ENCODE measurements at places on chromosomes 6 and 20.
A peak's percentile ranks its signal among the peaks of the same experiment; 100 is the strongest.

GRCh38 chr20:420721-421574, 12.8 kb downstream of the RBCK1 start:
- no peak for DNase-seq

- DNase-seq, result no peak
These were observed 140.3 kb upstream of the EYA4 start for GRCh38 chr6:133100865-133101264.

GRCh38 chr6:30847971-30848436, 36.3 kb upstream of the DDR1 start:
- DNase-seq, result no peak

DNA sequence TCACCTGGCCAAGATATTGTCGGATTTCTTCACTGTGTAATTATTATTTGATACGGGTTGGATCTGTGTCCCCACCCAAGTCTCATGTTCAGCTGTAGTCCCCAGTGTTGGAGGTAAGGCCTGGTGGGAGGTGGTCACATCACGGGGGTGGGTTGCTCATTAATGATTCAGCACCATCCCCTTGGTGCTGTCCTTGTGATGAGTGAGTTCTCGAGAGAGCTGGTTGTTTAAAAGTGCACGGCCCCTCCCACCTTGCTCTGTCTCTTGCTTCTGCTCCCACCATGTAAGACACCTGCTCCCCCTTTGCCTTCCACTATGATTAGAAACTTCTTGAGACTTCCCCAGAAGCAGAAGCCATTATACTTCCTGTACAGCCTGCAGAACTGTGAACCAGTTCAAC, 173.9 kb upstream of the PMEPA1 start:
- DNase-seq, result no peak

- no peak for DNase-seq
These were observed 46.0 kb downstream of the NUDT3 start for GRCh38 chr6:34346175-34347119.

DNA sequence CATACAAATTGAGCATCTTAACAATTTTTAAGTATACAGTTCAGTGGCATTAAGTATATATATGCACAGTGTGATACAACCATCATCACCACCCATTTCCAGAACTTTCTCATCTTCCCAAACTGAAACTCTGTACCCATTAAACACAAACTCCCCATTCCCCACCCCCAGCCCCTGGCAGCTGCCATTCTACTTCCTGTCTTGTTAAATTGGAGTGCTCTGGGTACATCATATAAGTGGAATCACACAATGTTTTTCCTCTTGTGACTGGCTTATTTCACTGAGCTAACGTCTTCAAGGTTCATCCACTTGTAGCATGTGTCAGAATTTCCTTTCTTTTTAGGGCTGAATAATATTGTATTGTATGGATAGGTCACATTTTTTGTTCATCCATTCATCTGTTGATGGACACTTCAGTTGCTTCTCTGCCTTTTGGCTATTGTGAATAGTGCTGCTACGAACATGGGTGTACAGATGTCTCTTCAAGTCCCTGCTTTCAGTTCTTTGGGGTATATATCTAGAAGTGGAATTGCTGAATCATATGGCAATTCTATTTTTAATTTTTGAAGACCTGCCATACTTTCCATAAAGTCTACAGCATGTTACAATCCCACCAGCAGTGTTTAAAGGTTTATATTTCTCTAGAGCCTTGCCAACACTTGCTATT, 19.6 kb upstream of the RREB1 start:
- peak; percentile 17 for DNase-seq

- no peak for DNase-seq
These were observed 620.3 kb upstream of the CDH4 start for GRCh38 chr20:60631585-60632287.

DNA sequence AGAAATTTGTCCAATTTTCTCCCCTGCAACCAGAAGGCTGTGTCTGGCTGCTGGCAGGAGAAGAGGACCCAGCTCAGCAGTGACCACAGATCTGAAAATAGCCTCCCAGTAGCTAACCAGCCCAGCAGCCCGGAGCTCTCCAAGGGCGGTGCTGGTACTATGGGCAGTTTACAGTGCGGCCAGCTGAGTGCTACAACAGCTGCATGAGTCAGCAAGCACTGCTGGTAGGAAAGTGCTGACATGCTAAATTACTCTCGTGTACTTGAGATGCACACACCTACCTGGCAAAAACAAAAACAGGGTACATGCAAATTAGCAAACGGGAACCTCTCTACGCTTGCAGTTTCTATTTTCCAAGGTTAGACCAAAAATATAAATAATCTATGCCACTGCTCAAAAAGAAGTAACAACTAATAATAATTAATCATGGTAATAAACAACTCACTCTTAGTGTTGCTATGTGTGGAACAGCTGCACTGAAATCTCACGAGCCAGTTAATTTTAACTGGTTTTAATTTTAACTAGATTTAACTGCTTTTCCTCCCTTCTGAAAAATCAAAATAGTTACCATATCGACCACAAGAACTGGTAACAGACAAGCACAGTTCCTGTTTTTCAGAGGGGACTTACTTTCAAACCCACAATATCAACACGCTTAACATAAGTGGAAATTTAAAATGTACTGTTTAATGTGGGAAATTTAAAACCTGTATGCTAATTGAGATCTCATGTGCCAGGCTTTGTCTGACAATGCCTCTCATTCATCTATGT, 10.8 kb downstream of the BACH2 start:
- DNase-seq, result peak; percentile 33

- no peak for DNase-seq
These were observed 5.7 kb upstream of the TNXB start for GRCh38 chr6:32114796-32115195.

DNA sequence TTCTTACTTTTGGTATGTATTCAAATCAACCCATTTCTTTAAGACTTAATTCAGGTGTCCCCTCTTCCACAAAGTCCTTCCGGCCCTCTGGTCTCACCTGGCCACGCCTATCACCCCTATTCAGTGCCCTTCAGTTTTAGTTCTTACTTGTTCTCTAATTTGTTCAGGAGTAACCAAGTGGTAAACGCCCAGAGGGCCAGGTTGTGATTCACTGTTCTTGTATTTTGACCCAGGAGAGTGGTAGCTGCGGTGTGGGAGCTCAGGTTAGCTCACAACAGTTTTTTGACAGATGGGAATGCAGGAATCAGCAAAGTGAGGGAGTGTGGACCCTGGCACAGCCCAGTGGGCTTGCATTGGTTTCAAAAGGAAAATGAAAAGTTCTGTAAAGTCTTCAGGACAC, 81.7 kb upstream of the RIPOR2 start:
- DNase-seq, result peak; percentile 23

DNA sequence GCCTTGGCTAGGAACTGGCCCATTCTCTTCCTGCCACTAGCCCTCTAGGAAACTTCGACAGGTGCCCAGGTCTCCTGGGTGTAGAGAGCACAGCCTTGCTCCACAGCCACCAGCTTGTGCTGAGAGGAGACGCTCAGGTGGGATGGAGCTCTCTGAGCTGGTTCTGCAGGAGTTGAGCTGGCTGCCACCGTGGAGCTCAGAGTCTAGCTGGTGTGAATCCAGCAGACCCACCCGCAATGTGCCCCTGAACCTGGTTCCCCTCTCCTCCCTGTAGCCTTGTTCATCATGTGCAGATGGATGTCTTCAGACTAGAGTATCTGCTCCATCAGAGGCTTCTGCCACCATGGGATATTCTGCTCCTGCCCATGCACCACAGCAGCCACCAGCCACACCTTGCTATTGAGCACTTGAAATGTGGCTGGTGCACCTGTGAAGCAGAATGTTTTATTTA, 222.5 kb downstream of the SYNDIG1 start:
- DNase-seq, result no peak

GRCh38 chr6:3324262-3324942, 65.7 kb downstream of the PSMG4 start:
- no peak for DNase-seq

GRCh38 chr6:21375151-21376116, 218.1 kb upstream of the SOX4 start:
- no peak for DNase-seq

GRCh38 chr20:16424780-16425179, 148.5 kb downstream of the KIF16B start:
- no peak for DNase-seq

- DNase-seq, result no peak
These were observed 11.7 kb upstream of the C6orf118 start for GRCh38 chr6:165321150-165321549.

DNA sequence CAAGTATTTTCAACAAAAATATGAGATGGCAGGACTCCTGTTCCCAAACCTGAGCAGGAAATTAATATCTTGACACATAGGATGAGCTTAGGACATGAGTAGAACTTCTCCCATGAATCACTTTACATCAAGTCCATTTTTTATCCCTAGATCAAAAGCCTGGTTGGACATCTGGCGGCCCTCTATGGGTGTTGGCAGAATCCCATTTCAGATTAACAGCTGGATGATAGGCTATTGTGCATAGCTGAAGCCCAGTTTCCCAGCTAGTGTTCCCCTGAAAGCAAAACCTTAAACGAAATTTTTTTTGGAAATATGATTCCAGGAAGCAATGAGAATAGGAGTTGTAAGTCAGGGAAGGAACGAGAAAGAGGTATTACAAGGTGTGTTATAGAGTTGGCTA, 449.4 kb upstream of the CHD6 start:
- DNase-seq, result no peak

DNA sequence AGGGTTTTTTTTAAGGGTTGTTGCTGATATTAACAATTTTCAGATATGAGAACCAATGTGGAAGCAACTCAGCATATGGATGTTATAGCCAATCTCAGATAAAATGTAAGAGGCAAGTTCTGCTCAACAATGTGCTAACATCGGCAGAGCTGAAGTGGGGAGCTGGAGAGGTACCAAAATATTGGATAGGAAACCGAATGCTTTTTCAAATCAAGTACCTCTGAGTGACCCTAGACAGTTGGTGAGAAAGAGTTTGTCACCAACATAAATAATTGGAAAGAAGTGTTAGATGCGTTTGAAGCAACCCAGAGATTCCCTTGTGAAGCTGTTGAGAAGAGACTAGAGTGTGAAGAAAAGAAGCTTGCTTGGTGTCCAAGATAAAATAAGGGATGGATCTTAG, 140.7 kb downstream of the SOX4 start:
- no peak for DNase-seq

DNA sequence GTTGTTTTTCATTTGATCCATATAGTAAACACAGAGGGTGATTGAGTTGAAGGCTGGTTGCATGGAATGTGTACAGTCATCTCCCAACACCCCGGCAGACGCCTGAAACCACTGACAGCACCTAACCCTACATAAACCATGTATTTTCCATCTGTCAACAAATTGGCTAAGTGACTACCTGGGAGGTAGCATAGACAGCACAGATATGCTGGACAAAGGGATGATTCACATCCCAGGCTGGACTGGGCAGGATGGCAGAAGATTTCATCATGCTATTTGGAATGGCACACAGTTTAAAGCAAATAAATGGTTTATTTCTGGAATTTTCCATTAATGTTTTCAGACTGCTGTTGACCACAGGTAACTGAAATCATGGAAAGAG, 4.4 kb upstream of the VIP start:
- no peak for DNase-seq

DNA sequence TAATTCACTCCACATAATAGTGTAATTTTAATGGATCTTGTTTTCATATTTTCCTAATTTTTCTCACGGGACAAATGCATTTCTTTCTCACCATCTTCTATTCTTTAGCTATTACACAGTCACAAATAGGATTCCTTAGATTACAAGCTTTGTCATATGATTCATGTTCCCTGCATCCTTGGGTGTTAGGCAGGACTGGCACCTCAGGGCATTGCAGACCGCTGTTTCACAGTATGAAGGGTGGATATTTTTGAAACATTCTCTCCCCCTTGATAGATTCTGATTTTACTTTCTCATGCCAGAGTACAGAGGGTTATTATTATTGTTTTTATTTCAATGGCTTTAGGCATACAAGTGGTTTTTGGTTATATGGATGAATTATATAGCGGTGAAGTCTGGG, 602.5 kb downstream of the PHF3 start:
- DNase-seq, result no peak

- no peak for DNase-seq
These were observed 19.2 kb downstream of the PHACTR1 start for GRCh38 chr6:12735786-12736185.

- DNase-seq, result no peak
These were observed 1.6 kb downstream of the TENT5A start for GRCh38 chr6:81750681-81751387.

GRCh38 chr6:35973670-35974222, 50.7 kb downstream of the SLC26A8 start:
- no peak for DNase-seq

DNA sequence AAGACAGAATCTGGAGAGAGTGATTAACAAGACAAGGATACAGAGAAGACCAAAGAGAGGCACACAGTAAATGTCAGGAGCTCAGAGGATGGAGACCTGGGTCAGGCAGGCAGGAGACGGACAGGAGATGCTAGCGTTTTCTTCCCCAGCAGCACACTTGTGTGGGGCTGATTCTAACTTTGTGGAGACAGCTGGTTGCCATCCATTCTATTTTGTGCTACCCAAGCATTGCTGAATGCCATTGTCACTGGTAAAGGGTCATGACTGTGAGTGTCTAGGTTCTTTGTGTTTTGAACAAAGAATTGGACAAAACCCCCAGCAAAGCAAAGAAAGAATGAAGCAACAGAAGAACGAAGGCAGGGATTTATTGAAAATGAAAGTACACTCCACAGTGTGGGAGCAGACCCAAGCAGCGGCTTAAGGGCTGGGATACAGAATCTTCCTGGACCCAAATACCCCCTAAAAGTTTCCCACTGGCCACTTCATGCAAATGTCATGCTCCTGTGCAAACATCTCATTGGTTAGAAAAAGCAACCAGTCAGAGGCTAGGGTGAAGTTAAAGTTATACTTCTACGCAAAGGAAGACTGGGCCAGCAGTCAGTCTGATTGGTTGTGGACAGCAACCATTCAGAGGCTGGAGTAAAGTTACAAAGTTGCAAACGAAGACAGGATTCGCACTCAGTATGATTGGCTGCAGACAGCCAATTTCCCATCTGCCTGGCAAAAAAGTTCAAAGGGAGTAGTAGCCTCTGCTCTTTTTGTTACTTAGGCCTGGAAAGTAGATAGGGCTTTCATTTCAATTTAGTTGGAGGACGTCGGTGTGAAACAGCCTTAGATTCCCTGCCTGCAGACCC, 17.5 kb downstream of the PTK7 start:
- peak; percentile 22 for DNase-seq

GRCh38 chr6:56241124-56241802, 6.1 kb downstream of the COL21A1 start:
- no peak for DNase-seq

DNA sequence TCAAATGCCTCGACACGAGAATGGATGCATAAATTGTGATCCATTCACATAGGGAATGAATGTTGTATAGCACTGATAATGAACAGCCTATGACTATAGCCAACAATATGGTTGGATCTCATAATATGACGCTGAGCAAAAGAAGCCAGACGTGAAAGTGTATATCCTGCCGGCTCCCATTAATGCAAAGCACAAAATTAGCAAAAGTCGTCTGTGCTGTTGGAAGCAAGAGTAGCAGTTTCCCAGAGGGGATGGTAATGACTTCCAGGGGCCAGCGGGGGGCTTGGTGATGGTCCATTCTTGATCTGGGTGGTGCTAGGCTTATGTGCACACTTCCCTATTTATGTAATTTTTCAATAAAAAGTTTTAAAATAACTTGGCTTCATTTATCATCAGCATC, 1.0 kb upstream of the TAGAP start:
- no peak for DNase-seq

GRCh38 chr6:125304970-125305660, 3.3 kb upstream of the HDDC2 start:
- no peak for DNase-seq
